ENCODE measurements at places on chromosomes 2 and 18.

- no peak for DNase-seq
Observed at GRCh38 chr2:197606180-197606579, 69.2 kb downstream of the RFTN2 start.

DNA sequence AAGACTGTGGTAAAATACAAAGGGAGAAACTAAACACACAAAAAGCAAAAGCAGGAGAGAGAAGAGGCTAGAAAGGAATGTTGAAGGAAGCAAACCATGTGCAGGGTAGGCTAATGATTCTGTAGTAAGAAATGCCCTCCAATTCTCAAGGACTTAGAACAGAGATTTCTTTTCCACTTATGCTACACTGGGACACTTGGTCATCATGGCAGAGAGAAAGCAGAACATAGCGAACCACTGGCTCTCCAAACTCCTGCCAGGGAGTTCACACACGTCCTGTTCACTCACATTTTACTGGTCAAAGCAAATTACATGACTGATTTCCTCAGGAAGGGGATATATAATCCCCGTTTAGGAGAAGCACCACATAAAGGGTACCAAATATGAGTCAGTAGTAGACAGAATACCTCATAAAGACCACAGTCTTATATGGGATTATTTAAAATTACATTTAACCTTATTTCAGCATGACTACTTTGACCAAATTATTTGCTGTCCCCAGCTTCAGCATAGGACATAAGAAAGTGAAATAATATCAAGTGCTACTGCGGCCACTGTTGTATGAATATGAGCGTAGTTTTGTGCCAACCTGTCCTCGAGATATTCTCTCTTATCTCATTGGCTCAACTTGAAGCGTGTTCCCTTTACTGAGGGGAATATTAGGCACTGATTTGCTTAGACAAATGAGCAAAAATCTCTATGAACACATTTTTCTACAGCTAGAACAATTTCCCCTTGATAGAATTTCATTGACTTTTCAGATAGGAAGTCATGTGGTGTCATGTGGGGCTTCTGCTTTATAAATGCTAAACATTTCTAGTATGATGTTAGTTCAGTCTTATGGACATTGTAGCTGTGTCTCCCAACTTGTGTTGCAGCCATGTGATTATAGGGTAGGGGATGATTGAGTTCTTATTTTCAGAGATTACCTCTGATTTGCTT is 81.7 kb downstream of the FAM161A start:
- DNase-seq, result no peak

DNA sequence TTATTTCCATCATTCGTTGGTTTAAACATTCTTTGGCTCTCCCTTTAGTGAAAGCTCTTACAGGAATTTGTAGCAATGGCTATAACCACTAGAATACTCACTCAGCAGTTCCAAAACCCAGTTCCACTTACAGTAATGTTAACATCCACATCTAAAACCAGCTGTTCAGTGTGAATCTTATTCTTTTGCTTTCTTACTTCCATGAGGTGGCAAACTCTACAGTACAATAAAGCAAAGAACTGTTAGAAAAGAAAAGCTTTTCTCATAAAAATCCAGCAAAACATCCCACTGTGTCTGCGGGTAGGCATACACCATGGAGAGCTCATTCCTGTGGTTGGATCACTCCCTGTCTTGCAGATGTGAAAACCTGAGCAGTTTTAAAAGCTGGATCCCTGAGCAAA is 147.1 kb downstream of the ARHGAP28 start:
- DNase-seq, result no peak

GRCh38 chr2:156704617-156705016 is 268.4 kb downstream of the GPD2 start:
- no peak for DNase-seq

DNA sequence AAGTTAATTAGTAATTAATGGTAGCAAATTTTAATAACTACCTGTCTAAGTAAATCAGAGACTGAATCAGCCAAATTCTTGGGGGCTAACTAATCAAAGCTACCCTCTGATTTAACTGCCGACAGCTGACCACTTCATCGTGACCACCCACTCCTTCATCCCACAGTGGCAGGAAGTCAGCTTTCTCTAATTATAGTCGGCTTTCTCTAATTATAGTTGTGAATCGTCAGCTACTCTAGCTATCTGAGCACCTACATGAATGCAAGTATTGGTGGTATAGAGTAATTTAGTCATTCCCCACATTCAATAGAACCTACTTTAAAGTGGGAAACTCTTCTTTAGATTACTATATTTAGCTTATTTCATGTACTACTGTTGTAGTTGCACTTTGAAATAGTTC is 185.5 kb downstream of the PTGR3 start:
- no peak for DNase-seq

Measured in Kasumi-1 (cell line).